ENCODE measurements at places on chromosomes 6 and 20. TPM values are rescaled to one million over a fixed set of nuclear protein-coding genes. Genes with fewer than 3 reads are reported as not detected.

DNA sequence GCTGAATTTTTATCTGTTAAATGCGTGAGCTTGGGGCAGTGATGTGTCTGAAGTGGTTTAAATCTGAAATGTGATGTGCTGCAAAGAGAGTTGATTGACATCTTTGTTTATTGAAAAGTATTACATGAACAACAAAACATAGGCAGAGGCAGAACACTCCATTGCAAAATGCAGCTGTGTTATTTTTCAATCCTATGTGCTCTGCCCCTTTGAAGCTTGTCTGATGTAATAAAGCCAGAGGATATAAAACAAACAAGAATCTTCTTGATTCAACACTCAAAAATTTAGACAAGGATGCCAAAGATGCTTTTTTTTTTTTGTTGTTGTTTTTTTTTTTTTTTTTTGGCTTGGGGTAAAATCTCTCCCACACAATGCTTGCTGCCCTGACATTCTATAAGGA is 482.4 kb upstream of the MMS22L start:
- no peak for DNase-seq

Gene CDSN
- total RNA-seq, result not detected

- no peak for DNase-seq
Measured at GRCh38 chr6:125865015-125865414, 74.3 kb downstream of the NCOA7 start.

DNA sequence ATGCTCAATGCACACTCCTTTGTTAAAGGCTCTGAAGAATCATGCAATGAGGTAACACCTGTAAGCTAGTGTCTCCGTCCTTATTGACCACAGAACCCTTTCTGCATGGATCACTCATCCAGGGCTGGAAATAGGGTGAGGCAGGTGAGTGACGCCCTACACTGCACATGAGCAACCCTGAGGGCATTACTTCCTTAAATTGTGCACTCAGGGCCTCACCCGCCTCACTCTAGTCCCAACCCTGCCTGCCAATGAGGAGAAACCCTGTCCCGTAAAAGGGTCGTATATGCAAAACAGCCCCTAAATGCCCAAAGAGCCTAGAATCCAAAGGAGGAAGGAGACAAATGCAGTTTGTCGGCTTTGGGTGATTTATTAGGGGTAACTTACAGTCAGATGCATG is 33.6 kb upstream of the NOP56 start:
- no peak for DNase-seq

DNA sequence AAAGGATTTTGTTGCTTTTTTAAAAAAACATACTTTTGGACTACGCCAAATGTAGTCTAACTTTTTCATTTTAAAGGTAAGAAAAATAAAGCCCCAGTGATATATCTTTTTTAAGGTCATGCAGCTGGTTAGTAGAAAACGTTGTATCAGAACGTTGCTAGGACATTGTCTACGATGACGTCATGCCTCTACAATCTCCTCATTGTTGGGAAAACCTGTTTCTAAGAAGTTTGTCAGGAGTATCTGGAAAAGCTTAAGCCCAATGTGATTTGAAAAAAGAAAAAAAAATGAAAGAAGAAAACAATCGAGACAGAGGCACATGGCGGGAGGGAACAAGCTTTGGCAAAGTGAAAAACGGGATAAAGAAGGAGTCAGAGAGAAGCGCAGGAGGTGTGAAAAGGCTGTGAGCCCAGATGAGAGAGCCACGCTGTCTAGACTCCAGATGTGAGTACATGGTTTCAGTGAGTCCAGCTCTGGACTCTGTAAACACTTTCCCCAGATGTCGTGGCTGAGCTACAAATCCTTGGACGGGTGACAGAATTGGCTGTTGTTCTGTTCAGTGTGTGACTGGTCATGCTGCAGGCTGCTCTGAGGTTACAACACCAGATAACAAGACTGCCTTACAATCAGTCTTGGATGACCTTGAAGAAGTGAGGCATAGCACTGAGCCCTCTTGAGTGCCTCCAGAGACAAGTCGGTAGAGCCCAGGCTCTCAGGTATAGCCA is 656.7 kb upstream of the ID4 start:
- DNase-seq, result no peak

Gene WFDC9
- not detected for total RNA-seq

DNA sequence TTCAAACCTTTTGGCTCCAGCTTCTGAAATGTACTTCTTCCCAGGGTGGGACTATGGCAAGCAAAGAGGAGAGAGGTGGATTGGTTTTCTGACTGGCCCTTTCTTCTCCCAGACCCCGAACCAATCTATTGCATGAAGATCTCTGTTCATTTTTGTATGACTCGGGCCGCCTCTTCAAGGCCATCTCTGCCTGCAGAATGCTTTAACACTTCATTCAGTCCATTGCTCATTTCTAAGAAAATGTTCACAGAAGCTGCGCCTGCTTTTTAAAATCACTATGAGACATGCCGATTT is 1.6 kb downstream of the VGLL2 start:
- DNase-seq, result no peak

GRCh38 chr6:127301199-127301700 is 34.6 kb downstream of the RNF146 start:
- no peak for DNase-seq

DNA sequence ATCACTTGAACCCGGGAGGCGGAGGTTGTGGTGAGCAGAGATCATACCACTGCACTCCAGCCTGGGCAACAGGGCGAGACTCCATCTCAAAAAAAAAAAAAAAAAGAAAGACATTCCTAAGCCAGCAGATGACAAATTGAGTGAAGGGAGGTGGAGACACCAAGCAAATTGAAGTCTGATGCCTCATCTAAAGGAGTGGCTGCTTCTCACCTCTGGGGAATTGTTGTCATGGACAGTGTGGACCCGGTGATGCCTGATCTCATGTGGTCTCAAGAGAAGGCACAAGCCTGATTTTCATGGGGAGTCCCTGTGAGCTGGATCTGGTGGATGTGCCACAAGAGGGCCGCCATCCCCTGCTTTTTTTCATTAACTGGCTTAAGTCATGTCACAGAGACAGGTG is 272.0 kb downstream of the ZNF217 start:
- DNase-seq, result no peak
